ENCODE measurements at places on chromosomes 1 and 21.

DNA sequence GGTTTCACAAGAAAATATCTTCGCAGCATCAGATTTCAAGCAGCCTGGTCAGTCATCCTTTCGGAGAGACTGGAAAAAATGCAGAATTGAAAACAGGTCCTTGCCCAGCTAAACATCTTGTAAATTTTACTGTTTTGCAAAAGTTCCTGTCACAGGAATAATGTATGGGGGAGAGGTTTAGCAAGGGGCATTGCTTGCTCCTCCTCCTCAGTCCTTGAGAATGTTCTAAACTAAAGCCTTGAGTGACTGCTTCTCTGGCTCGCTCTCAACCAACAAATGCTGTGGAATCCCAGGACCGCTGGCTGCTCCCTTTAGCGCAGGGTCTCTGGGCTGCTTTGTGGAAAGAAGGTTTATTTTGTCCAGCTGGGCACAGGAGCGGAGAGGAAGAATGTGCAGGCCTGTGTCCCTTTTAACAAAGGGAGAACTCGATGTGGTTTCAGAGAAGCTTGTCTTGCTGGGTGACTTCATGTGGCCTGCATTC is 33.6 kb upstream of the FHAD1 start:
- DNase-seq, result no peak

GRCh38 chr1:1068517-1069055 is 5.5 kb downstream of the RNF223 start:
- no peak for DNase-seq

GRCh38 chr1:192979542-192979941 is 79.6 kb downstream of the UCHL5 start:
- no peak for DNase-seq

GRCh38 chr1:57860931-57861565 is 437.2 kb upstream of the DAB1 start:
- DNase-seq, result no peak

- DNase-seq, result no peak
Measured at GRCh38 chr1:109994654-109995053, 10.1 kb downstream of the AHCYL1 start.

GRCh38 chr1:49028396-49028795 is 251.7 kb upstream of the BEND5 start:
- DNase-seq, result no peak

DNA sequence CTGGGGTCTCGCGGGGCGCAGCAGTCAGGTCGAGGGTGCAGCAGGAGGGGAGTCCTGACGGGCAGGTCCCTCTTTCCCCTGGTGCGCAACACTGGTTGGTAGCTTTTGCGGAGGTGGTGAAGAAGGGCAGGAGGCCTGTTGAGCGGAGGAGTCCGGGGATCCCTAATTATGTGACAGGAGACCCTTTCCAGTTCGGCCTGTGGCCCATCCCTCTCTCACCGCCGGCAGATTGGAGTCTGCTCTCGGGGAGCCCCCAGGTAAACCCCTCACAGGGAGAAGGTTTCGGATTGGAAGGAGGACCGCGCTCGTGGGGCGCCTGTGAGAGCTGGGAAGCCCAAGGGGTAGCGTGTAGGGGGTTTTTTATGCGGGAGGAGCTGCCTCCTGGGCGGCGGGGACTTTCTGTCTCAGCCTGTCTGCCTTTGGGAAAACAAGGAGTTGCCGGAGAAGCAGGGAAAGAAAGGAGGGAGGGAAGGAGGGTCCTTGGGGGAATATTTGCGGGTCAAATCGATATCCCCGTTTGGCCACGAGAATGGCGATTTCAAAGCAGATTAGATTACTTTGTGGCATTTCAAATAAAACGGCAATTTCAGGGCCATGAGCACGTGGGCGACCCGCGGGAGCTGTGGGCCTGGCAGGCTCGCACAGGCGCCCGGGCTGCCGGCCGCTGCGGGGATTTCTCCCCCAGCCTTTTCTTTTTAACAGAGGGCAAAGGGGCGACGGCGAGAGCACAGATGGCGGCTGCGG is 9.5 kb downstream of the SIM2 start:
- no peak for DNase-seq

DNA sequence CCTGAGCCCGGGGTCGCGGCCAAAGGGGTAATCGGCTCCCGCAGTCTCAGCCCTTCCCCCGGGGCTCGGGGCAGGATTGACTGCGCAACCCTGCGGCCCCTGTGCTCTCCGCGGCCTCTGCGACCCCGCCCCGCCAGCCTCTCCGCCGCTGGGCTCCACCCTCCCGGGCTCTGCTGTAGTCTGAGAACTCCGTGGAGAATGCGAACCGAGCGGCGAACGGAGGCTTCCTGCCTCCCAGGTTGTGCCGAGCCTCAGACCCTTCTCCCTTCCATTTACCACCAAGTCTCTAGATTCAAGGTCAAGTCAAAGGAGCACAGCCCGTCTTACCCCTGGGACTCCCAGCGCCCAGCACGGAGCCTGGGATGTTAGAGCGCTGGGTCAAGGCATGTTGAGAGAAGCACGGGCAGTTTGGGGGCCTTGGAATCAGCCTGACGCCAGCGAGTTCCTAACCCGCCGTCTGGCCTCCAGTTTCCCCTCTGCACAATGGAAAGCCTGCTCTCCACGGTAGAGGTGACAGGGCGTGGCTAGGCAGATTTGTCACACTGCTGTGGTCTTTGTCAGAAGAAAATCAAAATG is 3.0 kb downstream of the ATP2B4 start:
- peak; percentile 69 for DNase-seq

- peak; percentile 70 for DNase-seq
Measured at GRCh38 chr1:206744683-206745082, 25.9 kb upstream of the IL19 start.

DNA sequence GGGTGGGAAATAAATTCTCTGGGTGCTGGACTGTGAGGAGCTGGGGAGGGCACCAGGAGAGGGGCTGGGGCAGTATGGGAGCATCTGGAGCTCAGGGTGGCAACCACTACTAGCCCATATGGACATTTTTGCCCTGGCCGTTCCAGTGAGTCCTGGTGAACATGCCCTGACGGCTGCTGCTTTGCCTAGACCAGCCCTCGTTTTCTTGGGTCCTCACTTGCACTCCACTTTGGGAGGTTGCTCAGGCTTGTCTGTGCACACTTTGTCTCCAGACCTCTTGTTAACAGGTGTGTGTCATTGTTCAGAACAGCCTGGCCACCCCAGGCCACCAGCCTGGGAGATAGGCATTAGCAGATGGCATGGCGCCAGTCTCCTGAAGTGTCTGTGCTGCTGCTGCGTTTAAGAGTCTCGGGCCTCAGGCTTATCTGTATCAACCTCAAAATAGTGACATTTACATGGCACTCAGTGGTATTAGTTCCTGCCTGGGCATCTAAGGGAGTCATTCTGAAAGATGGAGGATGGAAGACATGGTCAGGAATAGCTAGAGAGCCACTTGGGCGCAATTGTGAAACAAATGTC is 190.5 kb downstream of the PTPRU start:
- no peak for DNase-seq

- DNase-seq, result no peak
Measured at GRCh38 chr1:181057079-181057478, 23.3 kb downstream of the MR1 start.

DNA sequence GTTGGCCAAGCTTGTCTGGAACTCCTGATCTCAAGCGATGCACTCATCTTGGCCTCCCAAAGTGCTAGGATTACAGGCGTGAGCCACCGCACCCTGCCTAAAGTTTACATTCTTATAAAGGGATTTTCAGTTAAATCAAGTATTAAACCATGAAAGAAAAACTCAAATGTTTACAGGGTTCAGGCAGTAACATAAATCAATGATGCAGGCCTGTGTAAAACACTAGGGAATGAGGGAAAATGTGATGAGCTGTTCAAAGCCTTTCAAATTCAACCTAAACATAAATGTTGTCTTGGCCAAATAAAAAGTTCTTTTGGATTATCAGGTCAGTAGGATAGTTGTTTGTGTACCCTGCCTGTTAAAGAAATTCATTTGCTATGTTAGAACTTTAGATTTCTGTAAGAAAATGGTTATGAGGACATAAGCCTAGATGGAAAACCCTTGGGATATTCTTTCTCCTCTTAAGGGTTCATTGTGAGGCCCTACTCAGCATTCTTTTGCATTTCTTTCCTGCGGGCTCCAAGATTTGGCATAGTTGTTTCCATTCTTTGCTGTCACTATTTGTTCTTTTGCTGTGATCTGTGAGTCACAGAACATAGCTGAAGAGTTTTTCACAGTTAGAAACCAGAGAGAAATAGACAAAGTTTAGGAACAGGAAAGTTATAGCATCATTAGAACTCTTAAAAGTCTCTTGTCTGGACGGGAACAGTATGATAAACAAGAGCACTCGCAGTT is 8.9 kb upstream of the ZRANB2 start:
- no peak for DNase-seq

GRCh38 chr21:45464309-45464708 is 59.3 kb downstream of the COL18A1 start:
- no peak for DNase-seq

GRCh38 chr1:110746644-110747259 is 72.0 kb upstream of the KCNA3 start:
- peak; percentile 39 for DNase-seq

DNA sequence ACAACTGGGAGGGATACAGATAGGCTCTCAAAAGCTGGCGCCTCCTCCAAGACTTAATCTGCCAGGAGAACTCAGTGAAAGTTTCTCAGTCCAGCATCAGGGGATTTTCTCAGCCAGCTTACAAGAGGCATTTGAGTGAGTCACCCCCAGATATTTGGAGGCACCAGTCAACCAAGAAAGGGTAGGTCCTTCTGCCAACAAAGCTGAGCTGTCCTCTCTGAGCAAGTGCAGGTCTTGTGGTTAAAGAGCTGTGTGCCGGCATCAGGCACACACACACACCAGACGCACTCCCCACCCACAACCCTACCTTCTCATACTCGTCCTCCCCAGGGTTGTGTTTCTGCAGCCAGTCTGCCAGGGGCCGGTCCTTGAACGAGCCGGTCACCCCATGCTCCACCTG is 27.0 kb upstream of the PPP1R15B start:
- DNase-seq, result peak; percentile 27

DNA sequence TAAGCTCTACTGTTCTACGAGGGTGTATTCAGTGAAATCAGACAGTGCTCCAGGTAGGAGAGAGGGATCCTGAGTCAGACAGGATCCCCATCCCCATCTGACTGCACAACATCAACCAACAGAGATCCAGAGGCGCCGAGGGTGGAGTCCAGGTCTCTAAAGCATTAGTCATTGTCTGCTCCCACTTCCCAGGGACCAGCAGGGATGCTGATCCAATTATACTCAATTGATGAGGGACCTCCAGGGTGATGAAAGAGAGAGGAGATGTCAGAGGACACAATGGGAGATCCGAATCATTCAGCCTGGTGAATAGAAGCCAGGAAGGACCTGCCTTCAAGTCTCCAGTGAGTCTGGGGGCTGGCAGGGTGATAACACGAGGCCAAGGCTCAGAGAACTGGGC is 39.5 kb upstream of the STMN1 start:
- no peak for DNase-seq

GRCh38 chr1:10389271-10389973 is 9.4 kb upstream of the PGD start:
- DNase-seq, result no peak

- no peak for DNase-seq
Measured at GRCh38 chr1:4118746-4119515, 218.9 kb upstream of the C1orf174 start.

- DNase-seq, result no peak
Measured at GRCh38 chr1:83090195-83090594, 908.7 kb downstream of the TTLL7 start.

- no peak for DNase-seq
Measured at GRCh38 chr1:155254714-155255242, 505 bp downstream of the ENTREP3 start.

- no peak for DNase-seq
Measured at GRCh38 chr1:102219463-102219862, 222.7 kb upstream of the OLFM3 start.

- DNase-seq, result peak; percentile 13
Measured at GRCh38 chr1:41955461-41956159, 36.9 kb upstream of the HIVEP3 start.

- peak; percentile 80 for DNase-seq
Measured at GRCh38 chr21:17512253-17513213, at the start of gene CXADR. Gene CXADR, plus strand, starts transcription at chr21:17513043. Its CDS starts 87 bp downstream, at chr21:17513130.

GRCh38 chr1:85061711-85062424 is 13.6 kb upstream of the MCOLN3 start:
- peak; percentile 93 for DNase-seq

DNA sequence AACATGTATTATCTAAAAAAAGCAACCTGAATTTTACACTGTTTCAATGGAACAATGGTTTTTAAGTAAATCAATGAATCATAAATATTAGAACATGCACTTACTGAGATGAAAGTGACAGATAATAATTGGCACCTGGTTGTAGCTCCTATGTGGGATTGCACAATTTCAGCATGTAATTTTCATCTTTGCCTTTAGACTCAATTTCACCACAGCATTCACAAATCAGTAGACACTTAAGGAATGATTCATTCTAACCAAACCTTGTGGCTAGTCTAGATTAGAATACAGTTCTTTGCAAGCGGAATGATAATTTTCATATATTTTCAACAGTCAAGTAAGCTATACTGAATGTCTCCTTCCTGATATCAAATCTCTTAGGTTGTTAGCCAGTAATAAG is 853.4 kb downstream of the KCNT2 start:
- no peak for DNase-seq

GRCh38 chr1:169107603-169108208 is 1.2 kb downstream of the ATP1B1 start:
- DNase-seq, result no peak

GRCh38 chr1:33268927-33269610 is 12.8 kb downstream of the ZNF362 start:
- DNase-seq, result no peak

- no peak for DNase-seq
Measured at GRCh38 chr1:221724931-221725605, 16.8 kb downstream of the DUSP10 start.

DNA sequence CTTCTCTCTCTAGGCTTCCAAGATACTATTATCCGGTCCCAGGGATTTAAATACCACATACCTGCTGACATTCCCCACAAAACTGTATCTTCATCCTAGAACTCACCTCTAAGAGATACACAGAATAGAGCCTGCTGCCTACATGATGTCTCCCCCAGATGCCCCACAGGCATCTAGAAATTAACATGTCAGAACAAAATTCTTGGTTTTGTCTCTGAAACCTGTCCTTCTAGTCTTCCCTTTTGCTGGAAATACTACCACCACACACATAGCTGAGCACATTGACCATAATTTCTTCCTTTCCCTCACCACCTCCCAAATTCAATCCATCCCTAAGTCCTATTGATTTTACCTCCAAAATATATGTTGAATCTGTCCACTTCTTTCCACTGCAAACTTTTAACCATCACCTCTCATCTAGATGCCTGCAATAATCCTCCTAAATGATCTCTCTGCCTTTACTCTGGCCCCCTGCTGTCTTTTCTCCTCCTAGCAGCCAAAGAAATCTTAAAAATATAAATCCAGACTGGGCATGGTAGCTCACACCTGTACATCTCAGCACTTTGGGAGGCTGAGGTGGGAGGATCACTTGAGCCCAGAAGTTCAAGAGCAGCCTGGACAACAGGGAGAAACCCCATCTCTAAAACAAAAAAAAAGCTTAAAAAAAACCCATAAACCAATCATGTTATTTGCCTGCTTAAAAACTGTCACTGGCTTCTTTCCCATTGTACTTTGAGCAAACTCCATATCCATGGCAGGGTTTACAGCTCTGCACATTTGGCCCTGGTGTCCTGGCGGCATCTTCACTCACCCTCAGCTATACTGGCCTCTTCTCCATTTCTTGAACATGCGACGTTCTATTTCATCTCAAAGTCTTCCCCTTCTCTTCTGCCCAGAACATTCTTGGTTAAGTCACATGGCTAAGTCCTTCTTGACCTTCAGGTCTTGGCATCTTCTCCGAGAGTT is 6.2 kb upstream of the FAM76A start:
- DNase-seq, result no peak

GRCh38 chr1:13826009-13826408 is 126.0 kb downstream of the PRDM2 start:
- DNase-seq, result no peak
